ENCODE measurements at places on chromosomes 6 and 20. TPM values are rescaled to one million over a fixed set of nuclear protein-coding genes. Genes with fewer than 3 reads are reported as not detected.

The PLEKHG1 gene
- 49.8 TPM for total RNA-seq

The PRND gene
- 27.4 TPM for total RNA-seq

The CPNE5 gene
- total RNA-seq, result 4.0 TPM

The MYCT1 gene
- total RNA-seq, result 16.3 TPM

All from skin of body (tissue), 3 donors.